Purkinje cell (primary cell): ENCODE measurements at places on chromosomes 13 and 19. TPM values are rescaled to one million over a fixed set of nuclear protein-coding genes. Genes with fewer than 3 reads are reported as not detected.

SLC25A42 gene
- 1.2 and 2.7 TPM in 2 replicates for polyA plus RNA-seq

SHISA2 gene
- polyA plus RNA-seq: 19.1 and 20.1 TPM in 2 replicates

SLITRK6 gene
- polyA plus RNA-seq: 0.82 TPM in 1 of 2 replicates, not detected in the other

MIR17HG gene
- polyA plus RNA-seq: 0.63 TPM in 1 of 2 replicates, not detected in the other

LRP3 gene
- 0.12 TPM in 1 of 2 replicates, not detected in the other for polyA plus RNA-seq

ZNF415 gene
- 46.1 and 56.6 TPM in 2 replicates for polyA plus RNA-seq

FXYD7 gene
- 62.3 and 64.4 TPM in 2 replicates for polyA plus RNA-seq
